Upper lobe of left lung (tissue), 6 donors: ENCODE measurements at places on chromosomes 2 and 18.

- DNase-seq, result no peak
Measured at GRCh38 chr2:233936089-233936488, 18.9 kb downstream of the TRPM8 start.

DNA sequence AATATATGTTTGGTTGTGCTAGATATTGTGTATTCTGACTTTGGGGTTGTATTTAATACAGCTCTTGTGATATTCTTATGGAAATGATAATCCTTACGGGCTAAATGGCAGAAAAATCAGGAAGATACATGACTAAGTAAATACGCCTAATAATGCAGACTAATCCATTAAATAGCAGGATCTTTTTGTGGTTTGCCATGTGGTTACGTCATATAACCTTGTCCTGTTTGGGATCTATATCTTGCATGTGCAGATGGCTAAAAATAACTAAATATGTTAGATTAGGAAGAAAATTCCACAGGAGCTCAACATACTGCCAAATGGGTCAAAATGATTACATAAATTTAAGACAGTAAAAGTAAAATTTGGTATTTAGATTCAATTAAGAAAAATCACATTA lies 83.0 kb downstream of the NEB start:
- DNase-seq, result no peak

- no peak for DNase-seq
Measured at GRCh38 chr18:4181882-4182568, 273.1 kb downstream of the DLGAP1 start.

DNA sequence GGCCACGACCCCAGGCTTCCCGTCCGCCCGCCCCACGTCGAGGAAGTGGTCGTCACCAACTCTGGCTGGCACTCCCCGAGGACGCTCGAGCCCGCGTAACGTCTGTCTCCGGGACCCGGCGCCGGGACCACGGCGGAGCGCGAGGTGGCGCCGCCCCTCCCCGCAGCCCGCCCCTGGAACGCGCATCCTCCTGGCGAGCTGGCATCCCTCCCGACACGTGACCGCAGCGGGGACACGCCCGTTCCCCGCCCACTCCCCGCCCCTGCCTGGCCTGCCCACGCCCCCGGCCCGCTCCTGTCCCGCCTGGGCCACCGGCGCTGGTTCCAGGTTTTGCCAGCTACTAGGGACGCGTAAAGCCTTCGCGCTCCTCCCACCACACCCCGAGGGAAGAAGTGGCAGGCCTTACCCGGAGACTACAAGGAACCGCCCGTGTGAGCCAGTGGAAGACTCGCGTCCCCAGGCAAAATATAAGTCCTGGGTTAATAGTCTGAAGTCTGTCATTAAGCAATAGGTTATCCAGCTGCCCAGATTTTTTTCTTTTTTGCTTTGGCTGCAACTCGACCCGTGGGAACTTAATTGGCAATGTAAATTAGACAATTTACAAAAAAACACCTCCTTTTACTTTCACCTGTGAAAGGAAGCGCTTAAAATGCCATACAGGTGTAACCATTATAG lies at the start of gene OSBPL1A:
TSS of gene OSBPL1A (minus strand) at position 131 of the 675 bp plus-strand sequence. CDS start 20,291 bp downstream, outside the sequence.
- DNase-seq, result peak; percentile 98

DNA sequence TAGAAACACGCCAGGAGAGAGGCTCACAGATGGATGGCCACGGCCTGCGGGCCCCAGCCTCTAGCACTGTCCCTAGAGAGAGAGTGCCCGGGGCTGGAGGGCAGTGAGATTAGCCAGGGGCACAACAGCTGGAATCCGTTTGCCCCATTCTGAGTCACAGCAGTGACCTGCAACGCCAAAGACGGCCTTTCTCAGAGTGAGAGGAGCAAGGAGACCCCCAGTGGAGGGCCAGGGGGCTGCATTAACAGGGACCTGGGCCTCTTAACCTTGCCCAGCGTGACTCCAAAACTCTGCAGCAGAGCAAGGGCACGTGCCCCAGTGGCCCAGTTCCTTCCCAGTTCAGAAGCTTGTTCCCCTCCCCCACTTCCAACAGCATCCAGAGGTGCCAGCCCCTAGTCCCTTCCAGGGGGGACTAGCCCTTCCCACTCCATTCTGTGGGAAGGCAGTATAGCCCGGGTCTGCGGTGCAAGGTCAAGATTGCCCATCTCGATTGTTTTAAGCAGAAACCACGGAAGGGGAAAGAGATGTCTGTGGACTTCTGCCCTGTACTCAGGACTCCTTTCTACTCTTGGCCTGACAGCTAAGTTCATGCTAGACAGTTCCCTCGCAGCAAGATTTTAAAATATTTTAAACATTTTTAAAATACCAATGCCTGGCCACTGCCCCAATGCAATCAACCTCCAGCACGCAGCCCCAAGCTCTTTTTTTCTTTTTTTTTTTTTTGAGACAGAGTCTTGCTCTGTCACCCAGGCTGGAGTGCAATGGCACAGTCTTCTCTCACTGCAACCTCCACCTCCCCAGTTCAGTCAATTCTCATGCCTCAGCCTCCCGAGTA lies 50.9 kb upstream of the BIN1 start:
- DNase-seq, result no peak

GRCh38 chr2:101758001-101758400 lies 60.5 kb downstream of the MAP4K4 start:
- DNase-seq, result no peak
